Activated T-cell treated with anti-CD3 and anti-CD28 coated beads, Interleukin-2, amount 50 U/mL, for 72 hours (primary cell): ENCODE measurements at places on chromosomes 2 and 18. TPM values are rescaled to one million over a fixed set of nuclear protein-coding genes. Genes with fewer than 3 reads are reported as not detected.

Gene IGFBP2
- 3.6 TPM for total RNA-seq

Gene G6PC2
- not detected for total RNA-seq

DNA sequence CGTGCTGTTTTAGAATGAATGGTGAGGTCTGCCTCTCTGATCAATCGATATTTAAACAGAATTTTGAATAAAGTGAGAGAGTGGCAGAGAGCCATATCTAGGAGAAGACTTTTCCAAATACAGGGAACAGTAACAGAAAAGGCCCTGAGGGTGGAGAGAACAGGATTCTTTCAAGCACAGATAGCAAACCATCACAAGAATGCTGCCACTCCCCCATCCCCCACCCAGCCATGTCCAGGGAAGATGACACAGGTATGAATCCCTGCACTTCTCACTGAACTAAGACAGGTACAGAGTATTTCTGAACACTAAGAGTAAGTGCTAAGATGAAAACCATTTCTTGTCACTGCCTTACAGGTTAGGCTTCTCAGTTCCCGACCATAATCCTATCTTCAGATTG is 23.6 kb downstream of the LRATD1 start:
- no peak for DNase-seq

Gene DUSP19
- total RNA-seq, result 2.8 TPM

DNA sequence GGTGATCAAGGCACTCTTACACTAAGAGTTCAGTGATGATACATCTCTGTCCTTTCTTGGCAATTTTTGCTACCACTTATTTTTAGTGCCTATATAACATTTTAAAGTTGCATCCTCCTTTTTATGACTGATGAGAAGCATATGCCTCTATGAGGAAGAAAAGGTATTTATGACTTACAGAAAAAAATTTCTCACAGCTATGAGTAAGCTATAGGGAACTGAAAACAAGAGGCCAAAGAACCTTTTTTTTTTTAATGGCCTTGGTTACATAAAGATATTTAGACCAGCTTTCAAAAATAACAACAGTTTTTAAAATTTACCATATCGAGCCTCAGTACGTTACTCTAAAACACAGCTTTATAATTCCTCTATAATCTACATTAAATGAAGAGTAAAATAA is 21.3 kb downstream of the MBD5 start:
- DNase-seq, result no peak

DNA sequence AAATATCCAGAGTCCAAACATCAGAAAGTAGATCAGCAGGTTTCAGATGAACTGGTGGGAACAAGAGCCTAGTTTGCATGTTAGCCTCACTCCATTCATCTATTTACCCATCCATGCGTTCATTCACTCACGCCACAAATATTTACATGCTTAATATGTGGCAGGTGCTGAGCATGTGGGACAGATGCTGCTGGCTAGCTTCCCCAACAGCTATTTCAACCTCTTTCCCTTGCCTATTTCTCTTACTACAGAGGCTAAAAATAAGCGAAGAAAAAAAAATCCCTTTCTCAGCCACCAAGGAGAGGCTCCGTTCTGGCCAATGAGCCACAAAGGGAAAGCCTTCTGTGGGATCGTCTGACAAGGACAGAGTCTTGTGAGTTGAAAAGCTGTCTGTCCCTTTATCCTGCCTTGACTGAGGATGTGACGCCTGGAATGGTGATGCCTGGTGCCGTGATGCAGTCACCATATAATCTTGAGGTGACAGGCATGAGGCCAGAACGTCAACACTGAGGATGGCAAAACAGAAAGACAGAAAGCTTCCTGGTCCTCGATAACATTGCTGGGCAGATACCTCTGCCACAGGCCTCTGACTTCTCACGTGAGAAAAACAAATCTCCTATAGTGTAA is 78.2 kb downstream of the KCTD1 start:
- DNase-seq, result no peak

Gene DTNA
- total RNA-seq, result 0.84 TPM

DNA sequence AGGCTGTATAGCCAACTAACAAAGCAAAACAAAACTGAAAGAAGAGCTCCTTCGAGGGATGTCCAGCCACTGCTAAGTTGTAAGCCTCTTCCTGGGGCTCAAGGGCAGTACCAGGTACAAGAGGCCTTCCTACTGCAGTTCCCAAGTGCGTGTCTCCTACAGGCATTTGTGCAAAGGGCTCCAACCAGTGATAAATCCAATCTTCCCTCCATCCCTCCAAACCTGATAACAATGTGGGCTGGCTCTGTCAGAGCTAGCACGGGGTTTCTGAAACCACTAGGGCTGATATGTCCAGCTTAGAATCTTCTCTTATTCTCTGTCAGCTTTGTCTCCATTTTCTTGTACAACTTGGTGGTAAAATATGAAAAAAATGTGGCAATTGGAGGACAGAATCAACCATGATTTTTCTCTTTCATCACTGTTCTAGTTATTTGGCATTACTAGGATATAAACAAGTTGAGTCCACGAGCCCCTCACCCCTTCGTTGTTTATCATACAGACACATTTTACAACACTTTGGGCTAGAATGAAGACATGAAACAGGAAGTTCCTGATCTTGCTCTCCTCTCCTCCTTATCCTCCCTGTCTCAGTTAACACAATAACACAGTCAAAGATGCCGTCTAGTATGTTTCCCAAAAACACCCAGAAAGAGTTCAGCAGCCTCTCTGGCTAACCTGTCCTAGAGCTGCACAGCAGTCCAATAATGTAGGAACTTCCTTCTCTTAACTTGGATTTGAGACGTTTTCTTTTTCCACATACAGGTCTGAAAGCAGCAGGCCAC is 35.4 kb upstream of the WIPF1 start:
- no peak for DNase-seq

DNA sequence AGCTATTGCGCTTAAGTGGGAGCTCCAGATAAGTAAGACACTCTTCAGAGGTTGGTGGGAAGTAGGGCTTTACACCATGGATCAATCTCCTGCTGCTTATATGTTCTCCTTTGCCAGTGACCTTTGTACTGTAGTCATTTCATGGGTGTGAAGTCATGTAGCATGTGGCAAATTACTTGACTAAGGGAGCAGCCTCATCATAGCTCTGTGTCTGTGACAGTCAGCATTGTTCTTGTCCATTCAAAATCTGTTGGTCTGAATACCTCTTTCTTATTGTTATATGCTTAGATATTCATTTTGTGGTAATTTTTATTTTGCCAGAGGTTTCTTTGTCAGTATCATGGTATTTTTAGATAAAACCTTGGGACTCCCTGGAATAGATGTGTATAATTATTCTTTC is 18.2 kb downstream of the SLC4A1AP start:
- no peak for DNase-seq

- no peak for DNase-seq
These were observed 16.7 kb downstream of the LHCGR start for GRCh38 chr2:48738806-48739205.

DNA sequence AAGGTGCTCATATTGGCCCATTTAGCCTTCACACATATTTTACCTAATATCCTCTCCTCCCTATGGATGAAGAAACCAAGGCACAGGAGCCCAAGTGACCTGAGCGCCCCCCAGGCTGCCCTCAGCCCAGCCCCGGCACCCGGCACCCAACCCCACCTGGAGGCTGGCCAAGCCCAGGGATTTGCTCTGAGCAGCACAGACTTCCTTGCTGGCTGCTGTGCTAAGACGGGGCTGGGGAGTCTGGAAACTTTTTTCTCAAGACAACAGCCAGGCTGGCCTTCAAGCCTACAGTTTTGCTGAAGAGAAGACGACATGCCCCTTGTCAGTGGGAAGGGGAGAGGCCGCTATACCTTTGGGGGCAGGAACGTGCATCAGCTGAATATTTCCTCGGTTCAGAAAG is 52.7 kb upstream of the LAMA1 start:
- no peak for DNase-seq

GRCh38 chr2:42125841-42126594 is 43.1 kb upstream of the EML4 start:
- DNase-seq, result no peak

Gene TEKT4
- total RNA-seq, result not detected

GRCh38 chr2:963876-964275 is 13.2 kb downstream of the SNTG2 start:
- no peak for DNase-seq

GRCh38 chr2:204663816-204664425 is 118.6 kb downstream of the PARD3B start:
- DNase-seq, result no peak

DNA sequence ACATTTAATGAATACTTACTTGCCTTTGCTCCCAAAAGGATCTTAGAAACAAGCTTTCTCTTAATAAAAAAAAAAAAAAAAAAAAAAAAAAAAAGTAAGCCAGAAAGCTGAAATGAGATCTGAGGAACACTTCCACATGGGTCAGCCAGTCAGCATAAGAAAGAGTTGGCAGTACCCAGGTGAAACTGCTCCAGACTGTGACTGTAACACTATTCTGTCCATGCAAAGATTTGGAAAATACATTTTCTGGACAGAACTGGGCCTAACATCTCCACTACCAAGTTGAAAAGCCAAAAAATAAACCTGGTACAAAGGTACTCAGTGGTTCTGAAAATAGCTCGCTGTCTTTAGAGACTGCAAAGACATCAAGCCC is 135.7 kb downstream of the THADA start:
- DNase-seq, result no peak

- no peak for DNase-seq
These were observed 97.9 kb downstream of the ATL2 start for GRCh38 chr2:38279201-38279600.

DNA sequence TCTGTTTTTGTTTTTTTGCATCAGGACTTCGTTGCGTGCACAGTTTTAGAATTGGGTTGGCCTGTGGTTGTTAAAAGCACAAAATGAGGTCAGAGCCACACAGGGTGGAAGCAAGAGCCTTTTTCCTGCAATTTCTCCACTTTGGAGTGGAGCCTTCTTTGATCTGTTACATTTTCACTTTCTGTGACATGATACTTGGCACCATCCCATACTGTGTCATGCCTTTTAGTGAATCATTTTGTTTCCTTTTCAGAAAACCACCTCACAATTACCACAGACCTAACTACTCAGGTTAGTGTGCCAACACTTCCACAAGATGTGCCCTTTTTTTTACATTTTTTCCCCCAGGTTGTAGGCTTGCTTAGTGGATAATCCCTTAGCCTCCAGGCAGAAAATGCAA is 32.5 kb downstream of the MERTK start:
- DNase-seq, result peak; percentile 50

Gene ASB18
- total RNA-seq, result not detected

Gene CMPK2
- 10.6 TPM for total RNA-seq

Gene GPR45
- not detected for total RNA-seq

DNA sequence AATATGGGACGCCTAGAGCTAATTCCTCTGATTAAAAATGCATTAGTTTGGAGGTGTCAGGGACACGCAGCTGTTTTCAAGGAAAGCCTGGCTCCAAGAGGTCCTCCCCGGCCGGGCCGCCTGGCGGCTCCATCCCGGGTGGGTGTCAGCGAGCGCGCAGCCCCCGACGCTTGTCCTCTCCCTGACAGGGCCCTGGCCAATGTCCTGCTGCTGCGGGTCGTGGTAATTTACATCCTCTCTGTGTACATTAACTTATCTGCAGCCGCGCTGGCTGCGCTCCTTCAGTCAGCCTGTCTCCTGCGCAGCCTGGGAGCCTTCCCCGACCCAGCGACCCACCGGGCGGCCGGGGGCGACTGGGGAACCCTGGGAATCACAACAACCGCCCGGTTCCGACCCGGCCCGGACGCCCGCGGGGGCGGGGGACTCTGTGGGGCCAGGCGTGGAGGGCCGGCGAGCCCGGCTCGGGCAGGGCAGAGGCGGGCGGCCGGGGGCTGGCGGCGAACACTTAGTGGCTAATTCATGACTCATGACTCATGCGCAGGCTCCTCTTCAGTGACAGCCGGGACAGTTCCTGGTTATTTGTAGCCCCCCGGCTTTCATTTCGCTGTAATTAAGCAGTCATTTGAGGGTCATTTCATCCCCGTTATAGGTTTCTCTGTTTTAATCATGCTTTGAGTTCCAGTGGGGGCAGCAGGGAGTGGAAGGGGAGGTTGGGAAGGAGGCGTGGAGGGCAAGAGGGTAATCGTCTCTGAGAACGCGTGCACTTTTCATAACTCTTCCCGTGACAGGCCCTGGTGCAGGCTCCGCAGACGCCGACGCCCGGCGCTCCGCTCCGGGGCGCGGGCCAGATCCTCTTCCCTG is 141.9 kb upstream of the CTAGE1 start:
- DNase-seq, result peak; percentile 12

Gene B3GNT7
- 0.34 TPM for total RNA-seq

- DNase-seq, result peak; percentile 50
These were observed 22.2 kb downstream of the INPP5D start for GRCh38 chr2:233082222-233082930.

DNA sequence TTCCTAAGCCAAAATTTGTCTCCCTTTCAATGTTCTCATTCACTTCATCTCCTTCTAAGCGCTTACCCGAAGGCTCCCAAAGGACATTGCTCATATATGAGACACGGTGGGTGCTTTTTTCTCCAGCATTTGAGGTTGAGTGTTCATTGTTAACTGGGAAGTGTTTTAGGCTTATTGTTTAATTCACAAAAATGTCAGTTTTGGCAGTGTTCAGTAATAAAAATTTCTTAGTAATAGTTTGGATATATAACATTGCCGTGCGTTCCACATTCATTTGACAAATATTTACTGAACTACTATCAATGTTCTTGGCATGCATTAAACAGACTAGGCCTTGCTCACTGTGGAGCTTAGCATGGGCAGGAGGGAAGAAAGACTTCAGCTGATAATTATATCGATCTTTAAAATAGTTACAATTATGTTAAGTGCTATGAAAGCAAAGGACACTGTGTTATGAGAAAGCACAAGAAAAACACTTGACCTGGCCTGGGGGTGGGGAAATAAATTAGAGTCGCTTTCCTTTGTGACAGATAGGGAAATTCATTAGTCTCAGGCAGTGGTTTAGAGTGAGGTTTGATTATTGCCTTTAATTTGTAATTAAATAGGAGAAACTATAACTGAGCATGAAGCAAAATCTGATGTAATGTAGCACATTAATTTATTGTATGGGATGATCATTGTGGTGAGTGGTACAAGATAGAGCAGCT is 82.2 kb upstream of the DOCK10 start:
- no peak for DNase-seq

Gene IHH
- 0.12 TPM for total RNA-seq

Gene GNAL
- total RNA-seq, result 0.55 TPM

- DNase-seq, result no peak
These were observed 6.1 kb upstream of the EMX1 start for GRCh38 chr2:72911256-72911655.

DNA sequence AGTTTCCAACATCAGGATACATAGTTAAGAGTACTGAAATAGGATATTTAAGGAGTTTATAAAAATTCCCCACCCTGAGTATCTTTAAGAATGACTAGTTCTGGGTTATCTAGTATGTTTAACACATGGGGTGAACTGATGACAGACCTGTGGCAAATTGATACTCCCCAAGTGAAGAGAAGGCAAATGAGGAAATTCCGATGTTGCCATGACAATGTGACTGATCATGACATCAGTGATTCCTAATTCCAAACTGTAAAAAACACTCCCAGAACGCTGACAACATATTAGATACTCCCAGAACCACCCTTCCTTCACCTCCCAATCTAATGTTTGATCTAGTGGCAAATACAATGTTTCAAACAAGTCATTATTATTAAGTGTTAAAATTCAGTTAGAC is 77.6 kb downstream of the RBMS1 start:
- DNase-seq, result no peak

DNA sequence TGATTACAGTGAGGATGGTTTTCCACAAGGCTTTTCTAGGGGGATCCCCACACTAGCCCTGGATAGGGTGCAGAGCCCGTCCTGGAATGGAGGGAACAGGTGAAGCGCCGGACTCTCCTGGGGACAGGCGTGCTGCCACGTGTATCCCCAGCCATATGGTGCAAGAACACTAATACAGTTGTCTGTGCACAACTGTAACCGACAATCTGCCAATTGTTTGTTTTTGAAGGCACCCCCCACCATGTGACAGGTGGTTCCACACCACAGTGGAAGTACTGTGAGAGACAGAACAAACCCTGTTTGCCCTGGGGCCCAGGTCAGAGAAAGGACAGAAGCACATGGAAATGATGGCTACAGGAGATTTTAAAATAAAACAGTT is 52.9 kb downstream of the MYCN start:
- no peak for DNase-seq
